ENCODE measurements at places on chromosomes 4 and X.
A peak's percentile ranks its signal among the peaks of the same experiment; 100 is the strongest.

DNA sequence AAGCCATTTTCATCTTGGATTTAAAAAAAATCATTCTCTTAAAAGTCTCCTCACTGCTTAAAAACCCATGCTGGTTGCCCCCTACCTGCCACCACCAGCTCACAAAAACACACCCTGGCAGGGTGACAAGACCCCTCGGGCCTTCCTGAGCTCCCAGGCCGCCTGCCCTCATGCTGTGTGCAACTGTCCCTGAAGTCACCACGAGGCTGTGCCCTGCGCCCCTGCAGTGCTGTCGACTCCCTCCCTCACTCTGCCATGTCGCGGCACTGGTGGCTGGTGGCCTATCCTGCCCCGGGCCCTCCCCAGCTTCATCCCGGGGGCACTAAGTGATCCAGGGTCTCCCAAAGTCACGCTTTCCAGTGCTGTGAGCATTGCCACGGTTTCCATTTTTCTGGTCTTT lies 46.3 kb upstream of the ADRA2C start:
- no peak for DNase-seq

DNA sequence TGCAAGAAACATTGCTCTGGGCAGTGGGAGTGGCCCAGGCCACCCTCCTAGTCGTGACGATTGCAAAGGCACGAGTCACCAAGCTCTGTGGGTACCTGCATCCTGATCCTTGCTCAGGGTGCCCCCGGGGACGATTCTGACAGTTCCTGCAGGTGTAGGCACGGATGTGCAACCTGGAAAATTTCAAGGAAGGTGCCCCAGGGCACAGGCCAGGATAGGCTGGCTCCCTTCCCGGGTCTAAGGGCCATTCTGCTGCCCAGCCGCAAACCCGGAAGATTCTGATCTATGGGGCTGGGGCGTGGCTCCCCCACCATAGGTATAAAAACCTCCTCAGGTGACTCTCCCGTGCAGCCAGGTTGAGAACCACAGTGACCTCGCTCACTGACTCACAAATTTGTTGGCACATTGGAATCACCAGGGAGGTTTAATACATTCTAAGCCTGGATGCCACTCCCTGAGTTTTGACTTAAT lies 228.5 kb downstream of the PTTG2 start:
- DNase-seq: no peak

DNA sequence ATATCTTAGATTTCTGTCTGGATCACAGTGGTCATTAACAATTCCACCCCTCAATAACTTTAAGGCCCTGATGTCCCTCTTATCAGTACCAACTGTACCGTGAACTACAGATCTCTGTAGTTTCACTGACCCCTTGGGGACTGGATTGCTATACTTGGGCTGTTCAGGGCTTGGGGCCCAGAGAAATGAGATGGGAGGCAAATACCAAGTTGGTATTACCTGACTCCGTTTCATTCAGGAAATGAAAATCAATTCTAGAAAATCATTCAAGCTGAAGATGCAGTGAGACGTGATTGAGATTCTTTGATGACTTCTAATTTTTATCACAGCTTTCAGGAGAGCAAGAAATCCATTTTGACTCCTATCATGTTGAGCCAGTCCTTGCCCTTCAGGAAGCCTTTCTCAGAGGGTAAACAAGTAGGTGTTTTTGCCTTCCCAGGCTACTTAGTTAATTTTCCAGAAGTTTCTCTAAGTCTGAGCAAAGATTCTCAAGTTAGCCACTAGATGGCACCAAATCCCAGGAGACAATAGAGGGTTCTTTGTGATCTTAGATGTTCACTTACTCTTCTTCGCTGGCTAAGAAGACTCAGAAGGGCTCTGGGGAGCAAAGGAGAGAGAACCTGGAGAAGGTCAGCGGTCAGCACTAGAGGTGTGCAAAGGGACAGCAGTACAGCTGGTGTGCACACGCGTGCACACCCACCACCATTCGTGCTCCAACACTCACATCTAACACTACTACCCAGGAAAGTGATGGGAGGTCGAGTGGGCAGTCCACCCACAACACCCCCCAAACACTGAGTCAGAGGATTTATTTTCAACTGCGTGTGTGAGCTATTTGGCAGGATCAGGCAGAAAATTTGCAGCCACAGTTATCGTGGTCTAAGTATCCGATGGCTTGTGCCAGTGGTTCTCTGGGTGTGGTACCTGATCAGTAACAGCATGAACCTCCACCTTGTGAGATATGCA lies 7.4 kb downstream of the HNRNPH2 start:
- peak; percentile 78 for DNase-seq

- DNase-seq: no peak
These were observed 75.9 kb downstream of the SHISA3 start for GRCh38 chr4:42473071-42473684.

GRCh38 chrX:103629318-103630170 lies 769 bp downstream of the TCEAL1 start:
- peak; percentile 20 for DNase-seq

DNA sequence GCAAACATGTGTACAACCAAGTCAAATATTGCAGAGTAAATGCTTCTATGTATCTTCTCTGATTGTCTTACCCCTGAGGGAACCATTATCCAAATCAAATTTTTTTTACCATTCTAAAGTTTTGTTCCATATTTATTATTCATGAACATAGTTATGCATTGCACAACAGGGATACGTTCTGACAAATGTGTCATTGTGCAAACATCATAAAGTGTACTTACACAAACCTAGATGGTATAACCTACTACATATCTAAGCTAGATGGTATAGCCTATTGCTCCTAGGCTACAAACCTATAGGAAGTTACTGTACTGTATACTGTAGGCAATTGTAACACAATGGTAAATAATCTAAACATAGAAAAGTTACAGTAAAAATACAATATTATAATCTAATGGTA lies 23.4 kb downstream of the BEX3 start:
- no peak for DNase-seq

DNA sequence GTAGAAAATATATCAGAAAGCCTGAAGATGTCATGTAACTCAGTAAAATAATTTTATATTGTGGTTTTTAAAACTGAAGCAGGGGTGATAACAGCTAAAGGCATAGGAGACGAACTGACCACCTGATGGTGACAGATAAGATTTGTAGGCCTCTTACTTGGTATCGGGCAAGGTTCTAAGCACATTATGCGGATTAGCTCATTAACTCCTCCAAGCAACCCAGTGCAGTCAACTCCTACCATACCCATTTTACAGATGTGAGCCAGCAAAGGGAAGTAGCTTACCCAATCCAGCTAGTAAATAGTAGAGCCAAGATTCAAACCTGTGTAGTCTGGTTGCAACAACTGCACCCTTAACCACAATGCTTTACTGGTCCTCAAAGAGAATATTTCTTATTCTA lies 62.1 kb downstream of the CC2D2A start:
- no peak for DNase-seq

GRCh38 chr4:8857766-8858700 lies 13.6 kb downstream of the HMX1 start:
- no peak for DNase-seq

GRCh38 chrX:71057848-71058530 lies 10.1 kb downstream of the SNX12 start:
- no peak for DNase-seq

GRCh38 chrX:123217077-123217476 lies 33.0 kb downstream of the GRIA3 start:
- DNase-seq: no peak

GRCh38 chr4:23911675-23912455 lies 22.0 kb upstream of the PPARGC1A start:
- no peak for DNase-seq

- no peak for DNase-seq
These were observed 68.3 kb upstream of the HGFAC start for GRCh38 chr4:3373468-3373867.

GRCh38 chr4:71559957-71560571 lies 221.2 kb downstream of the SLC4A4 start:
- no peak for DNase-seq

DNA sequence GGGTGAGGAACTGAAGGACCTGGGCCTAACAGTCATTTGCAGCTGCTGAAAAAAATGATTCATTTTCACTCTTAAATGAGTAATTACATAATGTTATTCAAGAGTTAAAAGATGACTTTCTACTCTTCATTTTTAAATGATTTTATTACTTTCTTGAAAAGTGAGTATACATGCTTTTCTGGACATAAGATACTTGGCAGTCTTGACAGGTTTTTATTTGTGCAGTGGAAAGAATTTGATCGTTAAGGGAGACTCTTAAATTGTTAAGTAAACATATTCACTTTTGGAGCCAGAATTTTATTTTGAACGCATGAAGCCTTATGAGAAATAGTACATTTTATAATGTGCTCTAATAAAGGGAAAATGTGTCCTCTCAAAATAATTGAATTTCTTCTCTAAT lies 245.7 kb downstream of the TENM3 start:
- no peak for DNase-seq

DNA sequence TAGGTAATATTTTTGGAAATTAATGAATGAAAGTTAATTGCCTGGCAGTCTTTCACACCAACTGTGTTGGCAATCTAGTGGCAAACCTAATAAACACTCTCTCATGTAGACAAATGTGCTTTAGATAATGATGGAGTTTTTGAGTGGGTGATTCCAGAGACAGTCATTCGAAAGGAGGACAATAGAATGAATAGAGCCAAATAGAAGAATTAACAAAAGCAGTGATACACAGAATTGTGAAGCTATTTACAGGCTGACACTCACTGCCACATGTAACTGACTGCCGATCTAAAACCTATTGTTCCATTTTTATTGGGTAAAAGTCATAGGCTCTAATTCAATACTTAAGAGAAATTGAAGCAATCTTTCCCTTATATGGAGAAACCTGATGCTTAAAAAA lies 338.5 kb downstream of the PCDH7 start:
- no peak for DNase-seq

DNA sequence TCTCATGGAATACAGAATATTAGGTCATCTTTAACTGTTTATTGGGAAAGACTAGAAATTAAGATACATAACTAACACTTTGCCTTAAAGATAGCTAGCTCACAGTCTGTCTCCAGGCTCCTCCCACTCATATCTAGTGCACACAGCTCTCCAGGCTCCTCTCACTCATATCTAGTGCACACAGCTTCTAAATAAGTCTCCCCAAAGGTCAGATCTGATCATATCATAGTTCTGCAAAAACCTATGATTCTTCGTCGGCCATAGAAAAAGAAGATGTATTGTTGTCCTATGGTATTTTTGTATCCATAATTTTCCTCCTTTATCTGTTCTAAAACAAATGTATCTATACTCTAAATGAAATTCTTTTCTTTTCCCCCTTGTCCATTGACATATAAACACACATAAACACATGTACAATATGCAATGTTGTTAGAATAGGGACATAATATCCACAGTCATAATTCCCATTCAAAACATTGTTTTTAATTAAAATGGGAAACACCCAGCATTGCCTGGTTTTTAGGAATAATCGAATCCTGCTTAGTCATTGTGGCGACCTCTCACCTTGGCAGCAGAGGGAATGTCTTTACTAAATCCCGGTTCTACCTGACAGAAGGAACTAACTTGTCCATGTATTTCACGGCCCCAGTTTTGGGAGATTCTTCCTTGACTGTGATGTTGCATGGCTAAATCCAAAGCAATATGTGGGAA lies 1282.0 kb downstream of the PCDH7 start:
- DNase-seq: no peak

GRCh38 chrX:17413228-17413627 lies 38.2 kb downstream of the NHS start:
- DNase-seq: no peak

DNA sequence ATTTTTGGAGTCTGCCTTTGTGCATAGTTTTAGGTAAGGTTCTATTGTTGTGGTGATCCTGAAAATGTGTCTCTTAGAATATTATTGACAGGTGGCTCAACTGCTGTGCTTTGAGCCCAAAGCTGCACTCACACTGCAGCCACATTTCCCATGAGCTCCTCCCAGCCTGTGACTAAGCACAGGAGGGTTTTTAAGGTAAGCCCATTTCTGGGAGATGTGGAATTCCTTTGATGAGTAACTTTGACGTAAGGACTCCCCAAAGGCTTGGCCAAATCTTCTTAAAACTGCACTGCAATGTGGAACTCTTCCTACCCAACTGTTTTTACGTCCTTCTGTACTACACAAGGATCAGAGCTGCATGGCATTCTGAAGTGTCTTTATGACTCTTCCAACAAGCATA lies 20.0 kb upstream of the TMPRSS11A start:
- DNase-seq: no peak

DNA sequence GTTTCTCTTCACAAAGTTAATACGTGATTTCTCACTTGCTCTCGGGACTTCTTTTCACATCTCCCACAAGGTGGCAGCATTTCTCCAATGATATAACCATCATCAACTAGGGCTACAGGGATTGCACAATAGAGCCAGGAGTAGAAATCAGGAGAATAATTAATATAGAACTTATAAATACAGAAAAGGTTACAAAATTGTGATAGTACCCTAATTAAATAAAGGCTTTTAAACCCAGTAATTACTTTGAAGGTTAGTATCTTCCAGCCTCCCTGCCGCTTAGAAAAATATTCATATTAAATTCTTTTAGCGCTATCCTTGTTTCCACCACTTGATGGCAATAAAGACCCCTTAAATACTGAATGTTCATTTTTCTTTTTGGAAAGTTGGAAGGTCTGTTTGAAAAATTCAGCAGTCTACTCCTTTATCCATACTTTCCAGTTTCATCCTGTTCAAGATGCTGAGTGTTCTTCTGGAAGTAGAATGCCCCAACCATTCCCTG lies 65.8 kb downstream of the RASGEF1B start:
- DNase-seq: peak; percentile 70

DNA sequence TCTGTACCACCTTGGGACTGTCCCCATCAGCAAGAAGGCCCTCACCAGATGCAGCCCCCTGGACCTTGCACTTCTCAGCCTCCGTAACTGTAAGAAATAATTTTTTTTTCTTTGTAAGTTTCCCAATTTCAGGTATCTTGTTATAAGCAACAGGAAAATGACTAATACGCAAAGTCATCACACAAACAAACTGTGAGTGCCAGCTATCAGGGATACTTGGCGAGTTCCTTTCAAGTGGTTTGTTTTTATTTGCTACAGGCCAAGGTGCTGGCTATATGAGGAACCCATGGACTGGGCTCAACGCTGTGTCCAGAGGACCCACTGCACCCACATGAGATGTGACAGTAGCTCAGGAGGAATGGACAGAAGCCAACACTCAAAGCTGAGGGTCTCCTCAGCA lies 11.5 kb upstream of the GPM6B start:
- DNase-seq: no peak

Measured in CD4-positive, alpha-beta T cell treated with Interleukin-10 for 1 hour (primary cell).